WTC11 (cell line): ENCODE measurements at places on chromosomes 11 and 22. TPM values are rescaled to one million over a fixed set of nuclear protein-coding genes. Genes with fewer than 3 reads are reported as not detected.

DNA sequence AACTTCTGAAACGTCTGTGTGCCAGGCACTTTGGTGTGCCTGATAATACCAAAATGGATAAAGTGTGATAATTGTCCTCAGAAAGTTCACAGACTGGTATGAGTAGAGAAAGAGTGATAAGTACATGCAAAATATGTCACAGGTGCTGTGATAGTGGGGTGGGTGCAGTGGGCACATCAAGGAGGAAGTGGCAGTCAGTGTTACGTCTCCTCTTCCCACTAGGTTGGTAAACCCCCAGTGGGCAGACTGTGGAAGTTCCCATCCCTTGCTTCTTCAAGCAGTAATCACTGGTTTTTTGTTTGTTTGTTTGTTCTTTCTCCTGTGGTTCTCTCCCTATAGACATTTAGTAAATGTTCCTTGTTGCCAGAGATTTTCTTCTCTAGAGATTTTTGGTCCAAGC, 5.4 kb downstream of the RNF121 start:
- H3K36me3 ChIP-seq, result no peaks in the 10 kb centered on the region
- H3K27ac ChIP-seq, result no peak overlapping the region
- DNase-seq, result no peak
- no peaks in the 10 kb centered on the region for H3K27me3 ChIP-seq

GRCh38 chr11:61671527-61671926, 8.7 kb upstream of the DAGLA start:
- H3K27ac ChIP-seq, result no peak overlapping the region
- H3K4me1 ChIP-seq, result peaks cover 14% of the 10 kb centered on the region
- no peaks in the 10 kb centered on the region for H3K36me3 ChIP-seq
- H3K27me3 ChIP-seq, result no peaks in the 10 kb centered on the region; the same call in 1 of the 2 replicates
- no peak overlapping the region for H3K4me3 ChIP-seq

The OR2AG1 gene
- total RNA-seq, result not detected in 3 replicates

DNA sequence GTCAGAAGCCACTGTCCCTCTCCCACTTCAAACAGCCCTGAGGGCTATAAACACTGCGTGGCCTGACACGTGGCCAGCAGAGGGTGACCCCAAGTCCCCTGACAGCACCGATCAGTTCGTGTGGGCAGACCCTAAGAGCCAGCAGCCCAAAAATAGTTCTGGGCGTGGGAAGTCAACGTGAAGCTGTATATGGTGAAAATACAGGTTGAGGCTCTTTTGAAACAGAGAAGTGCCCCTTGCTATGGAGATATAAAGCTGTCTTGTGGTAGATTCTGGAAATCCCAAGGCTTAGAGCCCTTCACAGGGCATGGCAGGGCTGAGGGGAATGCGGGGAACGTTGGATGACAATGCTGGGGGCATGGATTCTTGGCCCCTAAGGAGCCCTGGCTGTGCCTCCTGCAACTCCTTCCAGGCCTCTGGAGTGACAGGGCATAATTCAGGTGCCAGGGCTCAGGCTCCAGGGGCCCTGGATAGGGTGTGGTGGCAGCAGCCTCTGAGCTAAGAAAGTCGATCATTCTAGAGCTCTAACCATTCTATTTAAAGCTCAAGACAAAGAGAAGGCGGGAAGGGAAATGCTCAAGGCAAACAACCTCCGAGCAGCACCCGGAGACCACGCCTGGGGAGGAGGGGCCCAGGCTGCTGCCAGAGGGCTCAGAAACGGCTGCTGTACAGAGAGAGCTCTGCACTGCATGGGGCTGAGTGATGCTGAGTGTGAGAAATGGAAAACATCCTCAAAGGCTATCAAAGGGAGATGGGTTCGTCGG, 60.4 kb upstream of the CD5 start:
- no peak overlapping the region for H3K27ac ChIP-seq
- H3K36me3 ChIP-seq, result no peaks in the 10 kb centered on the region
- H3K27me3 ChIP-seq, result no peaks in the 10 kb centered on the region; the same call in 1 of the 2 replicates
- DNase-seq, result peak; percentile 56
- no peak overlapping the region for H3K4me3 ChIP-seq
- peaks cover 14% of the 10 kb centered on the region for H3K4me1 ChIP-seq

- peaks cover 21% of the 10 kb centered on the region for H3K27me3 ChIP-seq
- no peak within 1 kb of the TSS for H3K4me3 ChIP-seq
- no peak within 1 kb of the TSS for H3K27ac ChIP-seq
- no peaks in the 10 kb centered on the region for H3K36me3 ChIP-seq
Observed at GRCh38 chr22:24005201-24005600, at the start of gene GSTT4. GSTT4 (minus strand) TSS chr22:24005453; CDS start chr22:24005356, 97 bp downstream.

The GRM5 gene
- total RNA-seq, result 0.11 to 0.13 TPM (median 0.11 TPM) in 3 replicates

DNA sequence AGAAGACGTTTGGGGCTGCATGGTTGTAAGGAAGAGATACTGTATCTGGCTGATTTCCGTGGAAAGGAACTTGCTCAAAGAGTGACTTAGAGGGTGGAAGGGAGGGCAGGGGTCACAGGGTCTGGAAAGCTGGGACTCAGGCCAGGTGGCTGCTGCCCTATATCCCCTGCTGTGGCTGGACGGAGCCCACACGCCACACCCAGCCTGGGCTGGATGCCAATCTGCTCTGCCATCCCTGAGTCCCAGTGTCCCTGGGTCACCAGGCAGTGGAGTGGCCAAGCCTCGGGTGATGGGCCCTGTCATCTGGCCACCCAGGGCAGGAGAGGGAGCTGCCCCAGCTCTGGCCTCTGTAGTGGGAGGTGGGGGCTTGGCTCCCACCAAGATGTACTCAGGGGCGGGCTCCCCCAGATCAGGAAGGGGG, 26.5 kb upstream of the KRTAP5-7 start:
- no peaks in the 10 kb centered on the region for H3K27me3 ChIP-seq
- peaks cover 37% of the 10 kb centered on the region for H3K36me3 ChIP-seq
- no peak overlapping the region for H3K4me3 ChIP-seq
- peaks cover 16% of the 10 kb centered on the region for H3K4me1 ChIP-seq
- DNase-seq, result no peak
- no peak overlapping the region for H3K27ac ChIP-seq

DNA sequence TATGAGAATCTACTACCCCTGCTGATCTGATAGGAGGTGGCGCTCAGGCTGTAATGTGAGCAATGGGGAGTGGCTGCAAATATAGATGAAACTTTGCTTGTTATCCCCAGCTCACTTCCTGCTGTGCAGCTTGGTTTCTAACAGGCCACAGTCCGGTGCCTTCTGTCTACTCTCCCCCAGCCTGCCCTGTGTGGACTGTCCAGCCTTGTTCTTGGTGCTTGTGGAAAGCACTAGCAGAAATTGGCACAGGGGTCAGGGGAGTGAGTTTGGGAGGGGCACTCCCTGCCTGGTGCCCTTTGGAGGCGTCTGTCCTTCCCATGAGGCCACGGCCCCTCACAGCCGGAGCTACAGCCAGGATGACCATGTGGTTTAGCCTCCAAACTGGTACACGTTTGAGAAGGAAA, 14.3 kb downstream of the MOV10L1 start:
- H3K4me1 ChIP-seq, result no peaks in the 10 kb centered on the region
- no peak overlapping the region for H3K4me3 ChIP-seq
- H3K27ac ChIP-seq, result no peak overlapping the region
- no peak for DNase-seq

- H3K4me3 ChIP-seq, result no peak overlapping the region
- peaks cover 9% of the 10 kb centered on the region for H3K4me1 ChIP-seq
- no peak overlapping the region for H3K27ac ChIP-seq
- H3K27me3 ChIP-seq, result no peaks in the 10 kb centered on the region
- H3K36me3 ChIP-seq, result no peaks in the 10 kb centered on the region
Observed at GRCh38 chr22:43832393-43833265, 20.5 kb upstream of the EFCAB6 start.

The AQP11 gene
- total RNA-seq, result 0.99 to 1.6 TPM (median 1.2 TPM) in 3 replicates

DNA sequence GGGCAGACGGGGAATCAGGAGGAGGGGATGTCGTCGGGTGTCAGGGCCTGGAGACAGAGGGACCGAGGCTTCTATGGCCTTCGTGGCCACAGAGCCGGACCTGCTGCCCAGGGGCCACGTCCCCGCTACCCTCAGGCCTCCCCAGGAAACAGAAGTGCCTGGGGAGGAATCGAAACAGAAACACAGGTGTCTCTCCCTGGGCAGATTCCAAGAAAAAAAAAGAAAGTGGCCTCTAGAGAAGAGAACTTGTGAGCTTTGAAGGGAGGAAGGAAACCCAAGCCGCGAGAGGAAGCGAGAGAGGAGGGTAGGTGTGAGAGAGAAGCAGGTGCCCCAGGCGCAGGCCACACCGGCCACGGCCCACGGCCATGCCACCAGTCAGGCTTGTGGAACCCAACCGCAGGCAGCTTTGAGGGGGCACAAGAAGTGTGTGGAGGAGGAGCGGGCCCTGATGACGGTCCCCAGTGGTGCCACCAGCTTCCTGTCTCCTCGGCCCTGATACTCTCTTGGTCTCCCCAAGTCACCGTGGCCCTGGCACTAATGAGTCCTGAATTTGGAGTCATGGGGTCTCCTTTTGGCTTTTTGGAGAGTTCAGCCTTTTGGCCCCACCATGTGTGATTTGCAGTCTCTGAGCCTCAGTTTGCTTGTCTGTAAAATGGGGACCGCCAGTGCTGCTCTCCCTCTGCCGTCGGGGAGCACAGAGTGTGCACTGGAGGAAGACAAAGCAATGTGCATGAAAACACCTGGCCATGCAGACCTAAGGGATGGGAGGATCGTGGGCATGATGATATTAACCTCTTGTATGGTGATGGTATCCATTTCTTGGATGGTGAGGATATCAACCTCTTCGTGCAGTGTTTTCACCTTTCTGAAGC, 25.2 kb downstream of the LIF start:
- no peaks in the 10 kb centered on the region for H3K36me3 ChIP-seq
- no peak for DNase-seq
- peaks cover 3% of the 10 kb centered on the region; the same call in 1 of the 2 replicates for H3K27me3 ChIP-seq
- H3K27ac ChIP-seq, result no peak overlapping the region

DNA sequence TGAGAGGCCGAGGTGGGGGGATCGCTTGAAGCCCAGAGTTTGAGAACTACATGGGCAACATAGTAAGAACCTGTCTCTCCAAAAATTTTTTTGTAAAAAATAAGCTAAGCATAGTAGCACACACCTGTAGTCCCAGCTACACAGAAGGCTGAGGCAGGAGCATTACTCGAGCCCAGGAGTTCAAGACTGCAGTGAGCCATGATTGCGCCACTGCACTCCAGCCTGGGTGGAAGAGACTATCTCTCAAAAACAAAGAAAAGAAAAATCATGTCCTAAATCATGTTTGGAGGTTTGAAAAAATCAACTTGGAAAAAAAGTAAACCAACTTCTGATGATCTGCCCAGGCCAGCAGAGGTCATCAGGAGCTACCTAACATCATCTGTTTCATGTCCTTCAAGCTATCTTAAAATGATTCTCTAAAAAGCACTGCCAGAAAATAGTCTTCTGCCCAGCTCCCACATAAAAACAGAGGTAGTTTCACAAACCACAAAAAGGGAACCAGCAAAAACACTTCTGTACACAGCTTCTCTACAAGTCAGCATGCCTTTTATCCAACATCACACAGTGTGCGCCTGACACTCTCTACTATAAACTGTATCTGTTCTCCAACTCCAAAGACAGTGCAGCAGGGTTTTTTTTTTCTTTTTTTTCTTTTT, 165.0 kb downstream of the SOX6 start:
- DNase-seq, result no peak
- no peaks in the 10 kb centered on the region for H3K27me3 ChIP-seq
- H3K4me3 ChIP-seq, result no peak overlapping the region
- peaks cover 23% of the 10 kb centered on the region for H3K4me1 ChIP-seq
- H3K27ac ChIP-seq, result no peak overlapping the region

The MMP8 gene
- not detected in 3 replicates for total RNA-seq

The ROBO4 gene
- total RNA-seq, result 0.07 to 0.13 TPM (median 0.09 TPM) in 3 replicates

The PHETA2 gene
- 5.7 to 7.1 TPM (median 6.3 TPM) in 3 replicates for total RNA-seq

The TSGA10IP gene
- total RNA-seq, result 3.4 to 4.5 TPM (median 4.1 TPM) in 3 replicates

DNA sequence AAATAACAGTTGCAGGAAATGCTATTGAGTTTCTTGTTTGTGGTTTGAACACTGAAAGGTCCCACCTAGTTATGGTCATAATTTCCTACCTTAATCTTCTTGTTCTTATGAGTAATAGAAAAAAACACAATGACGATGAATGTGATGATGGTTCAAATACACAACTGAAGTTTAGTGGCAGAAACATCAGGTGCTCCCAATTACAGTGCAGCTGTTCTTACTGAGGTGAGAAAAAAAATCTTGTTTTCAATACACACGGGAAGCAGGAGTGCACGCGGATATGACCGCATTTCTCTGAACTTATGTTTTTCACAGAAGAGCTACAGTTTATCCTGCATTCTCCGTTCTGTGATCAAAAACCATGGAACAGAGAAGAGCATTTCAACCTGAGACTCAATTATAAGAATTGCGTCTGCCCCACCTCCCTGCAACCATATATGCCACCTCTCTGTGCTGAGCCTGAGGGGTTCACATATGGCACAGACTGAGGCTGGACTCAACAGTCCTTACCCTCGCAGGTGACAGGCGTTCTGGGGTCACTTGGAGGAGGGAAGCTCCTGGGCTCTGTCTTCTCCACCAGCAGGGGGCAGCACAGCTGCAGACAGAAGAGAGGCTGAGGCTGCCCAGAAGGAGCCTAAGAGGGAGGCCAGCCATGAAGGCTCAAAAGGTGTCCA, 99.7 kb upstream of the IGLL5 start:
- peaks cover 88% of the 10 kb centered on the region for H3K27me3 ChIP-seq
- peak; percentile 82 for DNase-seq
- no peak overlapping the region for H3K27ac ChIP-seq
- no peak overlapping the region for H3K4me3 ChIP-seq
- no peaks in the 10 kb centered on the region for H3K36me3 ChIP-seq
- H3K4me1 ChIP-seq, result no peaks in the 10 kb centered on the region

The KCNA4 gene
- total RNA-seq, result 0.11 TPM in 1 of 3 replicates, not detected in the others

The GAB4 gene
- total RNA-seq, result 0.09 to 0.16 TPM in 2 of 3 replicates, not detected in the other

The NNMT gene
- total RNA-seq, result 0.50 to 0.53 TPM in 2 of 3 replicates, not detected in the other

DNA sequence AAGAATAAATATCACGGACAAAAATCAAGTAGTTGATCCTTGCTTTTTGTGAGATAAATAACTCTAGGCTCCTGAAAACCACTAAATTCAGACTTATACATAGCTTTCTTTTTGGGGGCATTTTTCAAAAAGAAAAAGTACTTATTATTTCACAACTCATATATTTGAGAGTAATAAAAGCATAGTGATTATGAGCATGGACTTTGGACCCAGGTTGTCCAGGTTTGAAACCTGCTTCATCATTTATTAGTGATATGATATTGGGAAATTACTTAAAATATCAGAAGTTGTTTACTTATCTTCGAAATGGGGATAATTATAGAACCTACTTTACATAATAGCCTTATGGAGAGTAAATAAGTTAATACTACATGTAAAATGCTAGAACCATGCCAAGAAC, 17.0 kb upstream of the LDHAL6A start:
- no peak overlapping the region for H3K4me3 ChIP-seq
- H3K36me3 ChIP-seq, result no peaks in the 10 kb centered on the region
- H3K27ac ChIP-seq, result no peak overlapping the region
- no peaks in the 10 kb centered on the region for H3K4me1 ChIP-seq
- H3K27me3 ChIP-seq, result no peaks in the 10 kb centered on the region

DNA sequence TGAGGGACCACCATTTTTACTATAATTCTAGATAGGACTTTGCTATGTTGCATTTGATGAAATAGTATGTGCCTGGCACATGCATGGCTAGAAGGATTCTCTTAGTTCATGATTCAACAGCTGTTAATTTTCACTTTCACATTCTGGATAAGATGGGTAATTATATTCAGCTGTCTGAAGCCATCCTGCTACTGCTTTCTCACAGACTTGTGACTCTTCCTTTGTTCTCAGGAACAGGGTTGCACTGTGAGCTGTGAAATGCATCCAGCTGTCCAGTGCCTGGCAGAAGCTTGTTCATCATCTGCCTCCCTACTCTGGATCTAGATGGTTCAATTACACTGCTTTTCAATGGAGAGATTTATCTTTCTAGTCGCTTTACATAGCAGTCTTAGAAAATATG, 610.1 kb upstream of the ANO5 start:
- no peak overlapping the region for H3K27ac ChIP-seq
- DNase-seq, result no peak
- no peaks in the 10 kb centered on the region for H3K27me3 ChIP-seq
- H3K4me3 ChIP-seq, result no peak overlapping the region
- H3K36me3 ChIP-seq, result no peaks in the 10 kb centered on the region
- H3K4me1 ChIP-seq, result no peaks in the 10 kb centered on the region
